Astrocyte of the spinal cord (primary cell): ENCODE measurements at places on chromosomes 13 and 19.

GRCh38 chr13:112838842-112839117, 130.2 kb upstream of the MCF2L start:
- DNase-seq: no peak

DNA sequence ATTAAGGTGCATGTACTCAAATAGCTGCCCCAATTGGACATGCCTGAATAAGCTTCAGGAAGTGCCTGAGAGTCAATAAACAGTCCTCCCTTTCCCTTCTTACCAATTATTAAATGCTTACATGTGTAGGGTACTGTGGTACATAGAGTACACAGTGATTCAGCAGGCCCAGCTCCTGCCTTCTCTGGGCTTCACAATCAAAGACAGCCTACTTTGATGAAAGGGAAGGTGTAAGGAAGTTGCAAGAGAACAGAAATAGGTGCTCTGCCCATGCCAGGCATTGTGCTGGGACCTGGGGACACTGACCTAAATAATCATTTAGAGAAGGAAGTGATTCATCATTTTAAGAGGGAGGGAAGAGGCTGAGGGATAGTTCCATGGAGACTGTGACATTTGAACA, 17.2 kb downstream of the FRY start:
- no peak for DNase-seq

DNA sequence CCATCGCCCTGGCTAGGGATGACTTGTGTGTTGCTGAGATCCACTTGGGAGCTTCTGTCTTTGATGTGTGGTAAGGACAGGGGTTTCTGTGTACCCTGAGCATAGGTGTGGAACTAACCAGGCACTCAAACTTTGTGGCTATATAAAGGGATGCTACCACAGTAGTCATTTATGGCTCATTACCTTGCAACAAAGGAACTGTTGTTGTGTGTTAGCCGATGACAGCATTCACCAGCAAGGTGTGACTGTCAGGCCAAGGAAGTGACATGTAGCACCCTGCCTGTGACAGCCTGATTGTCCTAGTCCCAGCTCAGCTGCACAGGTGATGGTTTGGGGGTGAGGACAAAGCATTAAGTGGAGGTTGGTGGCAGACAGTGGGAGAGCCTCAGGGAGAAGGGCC, 73.6 kb downstream of the COG3 start:
- no peak for DNase-seq

DNA sequence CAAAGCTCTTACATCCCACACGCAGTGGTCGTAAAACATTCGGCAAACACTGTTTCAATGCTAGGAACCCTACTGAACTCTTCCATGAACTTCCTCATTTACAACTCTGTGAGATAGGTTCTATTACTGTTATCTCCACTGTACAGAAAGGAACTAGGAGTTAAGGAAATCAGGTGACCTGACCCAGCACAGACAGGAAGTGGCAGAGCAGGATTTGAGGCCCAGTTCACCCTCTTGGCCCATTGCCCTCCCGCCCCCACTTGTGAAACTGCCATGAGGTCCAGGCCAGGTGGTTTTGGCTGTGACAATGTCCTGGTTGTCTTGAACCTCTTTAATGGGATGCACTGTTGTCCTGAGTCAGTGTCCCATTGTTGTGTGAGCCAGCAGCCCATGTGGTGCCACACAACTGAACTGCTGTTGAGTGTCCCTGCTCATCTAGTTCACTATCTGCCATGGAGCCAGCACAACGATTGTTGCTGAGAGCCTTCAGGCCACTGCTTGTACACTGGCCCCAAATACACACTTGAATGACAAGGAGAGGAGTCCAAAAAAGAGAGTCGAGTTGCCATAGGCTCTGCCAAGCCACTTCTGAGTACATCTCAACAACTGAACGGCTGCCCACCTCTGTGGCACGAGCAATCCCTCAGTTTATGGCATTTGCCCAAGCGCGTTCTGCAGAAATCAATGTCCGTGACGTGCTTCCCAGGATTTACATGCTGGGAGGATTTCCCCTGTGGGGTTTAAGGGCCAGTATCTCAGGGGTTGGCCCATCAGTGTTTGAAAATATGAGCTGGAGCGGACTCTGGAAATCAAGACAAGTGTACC, 484.6 kb downstream of the TSHZ3 start:
- DNase-seq: no peak

DNA sequence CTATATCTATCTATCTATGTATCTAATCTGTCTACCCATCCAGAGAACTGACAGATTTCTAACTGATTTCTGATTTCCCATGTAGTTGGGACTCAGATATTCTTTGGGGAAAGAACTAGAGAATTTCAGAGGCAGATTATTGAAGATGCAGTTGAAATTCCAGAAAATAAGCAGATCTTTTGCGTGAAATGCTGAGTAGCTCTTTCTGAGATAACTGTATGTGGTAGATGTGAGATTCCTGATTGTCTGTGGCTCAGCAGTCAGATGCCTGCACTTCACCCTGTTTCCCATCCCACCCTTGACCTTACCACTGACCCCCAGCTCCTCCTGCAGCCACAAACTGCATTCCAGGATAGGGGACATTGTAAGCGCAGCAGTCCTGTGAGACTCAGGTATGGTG, 61.5 kb downstream of the DGKH start:
- DNase-seq: no peak

DNA sequence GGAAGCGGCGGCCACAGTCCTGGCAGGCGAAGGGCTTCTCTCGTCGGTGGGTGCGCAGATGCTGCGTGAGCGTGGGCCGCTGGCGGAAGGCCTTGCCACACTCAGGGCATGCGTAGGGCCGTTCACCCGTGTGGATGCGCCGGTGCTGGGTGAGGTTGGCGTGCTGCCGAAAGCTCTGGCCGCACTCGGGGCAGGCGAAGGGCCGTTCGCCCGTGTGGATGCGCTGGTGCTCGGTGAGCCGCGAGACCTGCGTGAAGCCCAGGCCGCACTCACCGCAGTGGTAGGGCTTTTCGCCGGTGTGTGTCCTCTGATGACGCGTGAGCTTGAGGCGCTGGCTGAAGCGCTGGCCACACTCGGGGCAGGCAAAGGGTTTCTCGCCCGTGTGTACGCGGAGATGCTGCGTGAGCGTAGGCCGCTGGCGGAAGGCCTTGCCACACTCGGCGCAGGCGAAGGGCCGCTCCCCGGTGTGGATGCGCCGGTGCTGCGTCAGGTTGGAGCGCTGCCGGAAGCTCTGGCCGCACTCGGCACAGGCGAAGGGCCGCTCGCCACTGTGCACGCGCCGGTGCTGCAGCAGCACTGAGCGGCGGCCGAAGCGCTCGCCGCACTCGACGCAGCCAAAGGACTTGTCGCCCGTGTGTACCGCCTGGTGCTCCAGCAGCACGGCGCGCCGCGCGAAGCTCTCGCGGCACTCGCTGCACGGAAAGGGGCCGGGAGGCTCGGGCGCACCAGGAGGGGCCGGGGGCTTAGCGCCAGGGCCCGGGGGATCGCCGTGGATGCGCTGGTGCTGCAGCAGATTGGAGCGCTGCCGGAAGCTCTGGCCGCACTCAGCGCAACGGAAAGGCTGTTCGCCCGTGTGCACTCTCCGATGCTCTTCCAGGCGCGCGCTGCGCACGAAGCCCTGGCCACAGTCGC, 4.0 kb upstream of the UBE2M start:
- DNase-seq: peak; percentile 34

DNA sequence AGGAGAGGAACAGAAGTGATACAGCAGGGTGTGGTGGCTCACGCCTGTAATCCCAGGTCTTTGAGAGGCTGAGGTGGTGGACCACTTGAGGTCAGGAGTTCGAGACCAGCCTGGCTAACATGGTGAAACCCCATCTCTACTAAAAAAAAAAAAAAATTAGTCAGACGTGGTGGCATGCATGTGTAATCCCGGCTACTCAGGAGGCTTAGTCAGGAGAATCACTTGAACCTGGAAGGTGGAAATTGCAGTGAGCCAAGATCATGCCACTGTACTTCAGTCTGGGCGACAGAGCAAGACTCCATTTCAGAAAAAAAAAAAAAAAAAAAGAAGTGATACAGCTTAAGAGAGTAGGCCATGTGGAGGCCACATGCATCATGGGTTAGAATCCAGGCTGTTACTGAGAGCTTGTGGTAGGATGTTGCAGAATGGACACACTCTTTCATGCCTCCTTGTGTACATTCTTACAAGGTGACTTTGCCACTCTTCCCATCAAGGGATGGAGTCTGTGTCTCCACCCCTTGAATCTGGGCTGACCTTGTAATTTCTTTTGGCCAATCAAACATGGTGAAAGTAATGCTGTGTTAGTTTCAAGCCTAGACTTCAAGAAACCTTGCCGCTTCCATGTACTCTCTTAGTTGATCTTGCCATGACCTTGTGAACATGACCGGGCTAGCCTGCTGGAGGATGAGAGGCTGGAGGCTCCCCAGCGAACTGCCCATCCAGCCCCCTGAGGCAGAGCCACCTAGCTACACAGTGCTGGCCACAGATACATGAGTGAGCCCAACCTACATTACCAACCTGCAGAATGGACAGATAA, 12.3 kb downstream of the FAM187B start:
- no peak for DNase-seq

DNA sequence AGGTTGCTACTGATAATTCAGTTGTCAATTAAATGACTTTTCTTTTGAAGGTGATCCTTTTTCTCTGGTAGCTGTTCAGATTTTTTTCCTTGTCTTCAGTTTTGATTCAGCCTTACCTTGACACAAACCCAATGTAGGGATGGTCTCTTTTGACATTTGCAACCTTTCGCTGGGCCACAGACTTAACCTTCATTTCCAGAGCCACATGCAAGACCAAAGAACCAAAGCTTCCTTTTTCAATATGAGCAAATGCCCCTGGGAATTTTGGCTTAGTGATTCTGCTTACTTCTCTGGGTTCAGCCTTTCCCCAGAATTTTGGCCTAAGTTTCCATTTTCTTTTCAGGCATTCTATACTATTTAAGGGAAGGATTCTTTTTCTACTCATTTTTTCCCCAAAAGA, 19.6 kb downstream of the SIGLEC5 start:
- no peak for DNase-seq

DNA sequence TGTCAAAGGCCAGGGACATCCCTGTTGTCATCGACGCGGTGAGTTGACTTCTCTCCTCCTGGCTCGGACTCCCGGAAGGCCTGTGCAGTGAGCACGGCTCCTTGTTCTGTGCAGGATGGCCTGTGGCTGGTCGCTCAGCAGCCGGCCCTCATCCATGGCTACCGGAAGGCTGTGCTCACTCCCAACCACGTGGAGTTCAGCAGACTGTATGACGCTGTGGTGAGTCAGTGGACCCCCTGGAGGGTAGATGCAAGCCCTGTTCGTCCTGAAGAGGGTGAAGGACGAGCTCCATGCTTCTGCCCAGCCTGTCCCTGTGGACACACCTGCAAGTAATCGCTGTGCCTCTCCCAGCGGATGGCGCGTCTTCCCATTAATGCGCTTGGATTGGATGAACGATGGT, 19.2 kb downstream of the NAXD start:
- peak; percentile 90 for DNase-seq

DNA sequence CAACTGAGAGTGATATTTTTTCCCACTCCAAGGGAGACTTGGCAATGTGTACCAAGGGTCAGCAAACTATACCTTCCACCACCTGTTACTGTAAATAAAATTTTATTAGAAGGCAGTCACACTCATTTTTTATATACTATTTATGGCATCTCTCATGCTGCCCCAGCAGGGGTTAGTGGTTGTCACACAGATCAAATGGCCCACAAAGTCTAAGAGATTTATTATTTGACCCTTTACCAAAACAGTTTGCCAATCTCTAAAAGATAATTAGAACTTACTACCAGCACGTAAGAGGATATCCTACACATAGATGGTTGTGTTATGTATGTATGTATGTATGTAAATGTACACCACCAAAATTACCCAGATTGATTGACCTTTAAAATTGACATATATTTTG, 185.1 kb downstream of the PRR20E start:
- DNase-seq: no peak

GRCh38 chr13:112756511-112756966, 66.7 kb downstream of the ATP11A start:
- DNase-seq: no peak

- DNase-seq: peak; percentile 67
Observed at GRCh38 chr13:75372517-75372916, 109.5 kb downstream of the TBC1D4 start.

GRCh38 chr13:110448230-110448629, 113.3 kb downstream of the RAB20 start:
- DNase-seq: peak; percentile 80

- no peak for DNase-seq
Observed at GRCh38 chr19:10258080-10258710, 6.2 kb downstream of the MRPL4 start.

- DNase-seq: peak; percentile 82
Observed at GRCh38 chr13:86585835-86586234, 786.6 kb upstream of the SLITRK6 start.
